Midbrain (tissue), 1 donor: ENCODE measurements at places on chromosomes 6 and 20.

GRCh38 chr6:20876561-20876960, 342.3 kb downstream of the CDKAL1 start:
- DNase-seq, result no peak

DNA sequence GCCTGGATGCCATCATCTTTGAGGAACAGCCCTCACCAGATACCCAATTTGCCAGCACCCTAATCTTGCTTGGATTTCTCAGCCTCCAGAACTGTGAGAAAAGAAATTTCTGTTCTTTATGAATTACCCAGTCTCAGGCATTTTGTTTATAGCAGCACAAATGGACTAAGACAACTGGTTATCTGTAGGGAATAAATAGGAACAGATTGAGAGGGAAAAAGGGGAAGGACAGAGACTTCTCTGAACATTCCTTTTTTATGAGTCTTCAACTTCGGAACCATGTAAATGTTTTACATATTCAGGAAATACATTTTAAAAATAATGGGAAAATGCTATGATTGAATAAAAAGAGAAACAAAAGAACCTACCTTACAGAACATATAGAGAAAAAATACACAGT, 20.9 kb downstream of the KCTD20 start:
- DNase-seq, result no peak

DNA sequence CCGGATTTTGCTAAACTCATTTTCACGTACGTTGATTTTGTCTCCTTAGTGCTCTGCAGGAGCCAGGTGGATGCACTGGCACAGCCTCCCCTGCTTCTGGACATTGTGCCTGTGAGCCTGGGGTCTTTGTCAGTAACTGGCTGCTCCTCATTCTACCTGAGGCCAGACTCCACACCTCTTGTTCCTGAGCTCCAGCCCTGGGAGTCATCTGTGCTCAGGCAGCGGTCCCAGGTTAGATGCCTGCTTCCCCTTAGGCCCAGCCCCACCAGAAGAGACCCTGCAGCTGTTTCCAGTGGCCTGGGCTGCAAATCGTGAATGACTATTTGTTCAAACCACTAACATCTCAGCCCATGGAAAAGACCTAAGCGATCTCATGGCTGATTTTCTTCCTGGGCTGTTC, 129.1 kb downstream of the ERMARD start:
- DNase-seq, result no peak

DNA sequence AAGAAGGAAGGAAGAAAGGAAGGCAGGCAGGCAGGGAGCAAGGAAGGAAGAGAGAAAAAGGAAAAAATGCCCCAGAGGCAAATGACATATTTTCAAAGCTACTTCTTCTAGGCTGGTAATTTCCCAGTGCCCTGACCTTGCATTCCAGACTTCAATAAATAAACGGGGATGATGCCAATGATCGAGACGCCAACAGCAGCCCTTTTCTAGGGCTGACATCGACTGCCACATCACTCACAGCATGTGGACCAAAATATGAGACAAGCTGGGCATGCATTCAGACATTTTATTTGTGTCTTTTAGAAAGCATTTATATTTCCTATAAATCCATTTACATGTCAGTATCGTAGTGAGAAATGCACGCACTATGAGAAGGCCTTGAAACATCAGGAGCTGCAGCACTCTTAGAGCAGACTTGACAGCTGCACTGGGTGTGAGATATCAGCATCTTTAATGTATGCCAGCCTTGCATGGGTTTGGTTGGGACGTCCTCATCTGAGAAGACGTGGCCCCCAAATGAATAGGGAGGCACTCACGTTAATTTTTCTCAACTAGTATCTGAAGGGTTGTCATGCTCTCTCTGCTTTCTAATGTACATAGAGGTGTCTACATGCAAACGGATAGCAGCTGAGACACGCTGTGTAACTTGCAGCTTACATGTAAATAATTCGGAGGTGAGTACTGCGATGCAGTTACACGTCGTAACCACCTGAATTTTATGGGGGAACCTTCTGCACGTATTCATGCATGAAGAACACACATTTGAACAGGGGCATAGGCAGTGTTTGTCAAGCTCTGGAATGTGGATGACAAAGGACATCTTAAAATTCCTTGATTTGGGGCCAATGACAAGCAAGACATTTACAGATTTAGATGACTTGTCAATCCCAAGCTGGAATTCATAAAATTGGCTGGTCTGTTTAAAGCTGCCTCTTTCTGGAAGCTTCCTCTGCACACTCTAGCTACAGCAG, 149.1 kb upstream of the AGPAT4 start:
- no peak for DNase-seq

- DNase-seq, result no peak
Measured at GRCh38 chr20:41094353-41095055, 42.8 kb upstream of the PLCG1 start.

- DNase-seq, result no peak
Measured at GRCh38 chr6:166393535-166393823, 10.7 kb upstream of the MPC1 start.

GRCh38 chr6:141483598-141484061, 649.1 kb upstream of the GJE1 start:
- no peak for DNase-seq
